ENCODE measurements at places on chromosomes 16 and 17. TPM values are rescaled to one million over a fixed set of nuclear protein-coding genes. Genes with fewer than 3 reads are reported as not detected.

- peak; percentile 88 for DNase-seq
These were observed 13.0 kb downstream of the SARM1 start for GRCh38 chr17:28384281-28385036.

GRCh38 chr17:82344175-82344907 lies 10.8 kb upstream of the SECTM1 start:
- no peak for DNase-seq

The C17orf50 gene
- not detected for total RNA-seq

The TMEM231 gene
- total RNA-seq = 14.5 TPM

The TEX2 gene
- total RNA-seq = 41.3 TPM

DNA sequence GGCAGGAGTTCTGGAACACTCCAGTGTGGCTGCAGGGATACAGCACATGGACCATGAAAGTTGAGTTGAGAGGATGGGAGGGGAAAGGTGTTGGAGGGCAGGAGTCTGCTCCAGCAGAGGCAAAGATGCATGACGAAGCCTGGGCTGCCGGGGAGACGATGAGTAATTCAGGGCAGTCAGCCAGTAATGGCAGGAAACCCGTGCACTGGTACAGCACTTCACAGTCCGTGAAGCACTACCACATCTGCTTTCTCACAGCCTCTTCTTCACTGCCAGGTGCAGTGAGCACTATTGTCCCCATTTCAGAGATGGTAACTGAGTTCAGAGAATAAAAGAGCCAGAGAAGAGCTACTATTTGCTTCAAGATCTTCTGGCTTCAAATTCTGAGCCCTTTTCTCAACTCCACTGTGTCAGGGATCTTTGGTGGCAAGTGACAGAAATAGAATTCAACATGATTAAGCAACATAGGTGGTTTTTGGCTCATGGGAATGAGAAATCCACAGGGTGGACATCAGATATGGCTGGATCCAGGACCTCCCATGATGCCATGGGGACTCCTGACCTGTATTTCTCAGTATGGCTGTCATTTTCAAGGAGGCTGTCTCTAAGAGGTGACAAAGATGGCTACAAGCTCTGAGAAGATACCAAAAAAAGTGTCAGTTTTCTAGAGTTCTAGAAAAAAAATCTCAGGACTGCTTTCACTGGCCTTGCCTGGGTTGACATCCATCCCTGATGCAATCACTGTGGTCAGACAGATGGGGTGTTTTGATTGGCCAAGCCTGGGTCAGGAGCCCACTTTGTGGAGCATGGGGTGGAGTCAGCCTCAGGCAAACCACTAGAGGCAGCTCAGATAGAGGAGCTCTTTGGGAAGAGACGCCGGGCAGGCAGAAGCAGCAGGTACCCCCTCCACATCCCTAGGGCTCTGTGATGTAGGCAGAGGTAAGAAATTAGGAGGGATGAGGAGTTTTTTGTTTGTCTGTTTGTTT lies 24.7 kb downstream of the IL21R start:
- DNase-seq = no peak

GRCh38 chr16:73530529-73530928 lies 482.6 kb upstream of the ZFHX3 start:
- DNase-seq = no peak

DNA sequence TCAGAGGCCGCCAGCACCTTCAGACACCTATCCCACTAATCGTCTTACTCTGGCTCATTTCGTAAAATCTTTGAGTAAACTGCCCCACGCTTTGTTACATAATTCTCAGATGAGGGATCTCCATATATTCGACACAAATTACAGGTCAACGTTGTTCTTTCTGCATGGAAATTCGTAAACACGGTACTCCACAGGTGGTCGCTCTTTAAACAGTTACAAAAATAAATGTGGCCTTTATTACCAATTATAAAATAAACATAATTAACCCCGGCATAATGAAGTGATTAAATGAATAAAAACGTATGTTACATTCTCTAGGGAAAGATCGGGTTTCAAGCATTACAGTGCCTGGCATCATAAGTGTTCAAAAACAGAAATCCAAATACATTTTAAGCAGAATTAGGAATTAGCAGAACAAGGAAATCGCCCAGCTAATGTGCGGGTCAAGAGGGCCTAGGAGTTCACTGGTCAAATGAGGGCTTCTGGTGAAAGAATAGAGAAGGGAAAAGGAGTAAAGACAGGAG lies 943 bp upstream of the PIP4K2B start:
- no peak for DNase-seq

- no peak for DNase-seq
These were observed 18.2 kb downstream of the SRP68 start for GRCh38 chr17:76054112-76054476.

The FOXF1 gene
- 31.2 TPM for total RNA-seq

DNA sequence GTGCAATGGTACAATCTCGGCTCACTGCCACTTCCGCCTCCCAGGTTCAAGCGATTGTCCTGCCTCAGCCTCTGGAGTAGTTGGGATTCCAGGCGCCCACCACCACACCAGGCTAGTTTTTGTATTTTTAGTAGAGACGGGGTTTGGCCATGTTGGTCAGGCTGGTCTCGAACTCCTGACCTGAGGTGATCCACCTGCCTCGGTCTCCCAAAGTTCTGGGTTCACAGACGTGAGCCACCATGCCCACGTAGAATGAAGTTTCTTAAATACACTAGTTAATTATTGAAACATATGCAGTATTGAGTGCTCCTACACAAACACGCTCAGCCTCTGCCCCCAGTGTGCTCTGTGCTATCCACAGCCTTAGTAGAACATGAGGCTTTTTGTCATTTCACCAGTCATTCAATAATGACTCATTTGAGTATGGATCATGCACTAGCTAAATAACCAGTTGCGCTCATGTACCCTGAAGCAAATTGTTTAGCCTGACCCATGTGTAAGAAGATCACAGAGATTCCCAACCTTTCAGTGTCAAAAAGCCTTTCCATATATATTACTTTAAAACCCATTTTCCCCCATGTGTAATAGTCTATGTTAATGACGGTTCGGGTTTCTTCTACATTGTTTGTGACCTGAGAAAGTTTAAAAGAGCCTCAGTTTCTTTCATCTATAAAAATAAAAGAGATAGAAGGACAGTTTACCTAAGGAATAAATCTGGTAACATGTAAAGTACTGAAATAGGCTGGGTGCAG lies 49.7 kb downstream of the TUBD1 start:
- peak; percentile 56 for DNase-seq

DNA sequence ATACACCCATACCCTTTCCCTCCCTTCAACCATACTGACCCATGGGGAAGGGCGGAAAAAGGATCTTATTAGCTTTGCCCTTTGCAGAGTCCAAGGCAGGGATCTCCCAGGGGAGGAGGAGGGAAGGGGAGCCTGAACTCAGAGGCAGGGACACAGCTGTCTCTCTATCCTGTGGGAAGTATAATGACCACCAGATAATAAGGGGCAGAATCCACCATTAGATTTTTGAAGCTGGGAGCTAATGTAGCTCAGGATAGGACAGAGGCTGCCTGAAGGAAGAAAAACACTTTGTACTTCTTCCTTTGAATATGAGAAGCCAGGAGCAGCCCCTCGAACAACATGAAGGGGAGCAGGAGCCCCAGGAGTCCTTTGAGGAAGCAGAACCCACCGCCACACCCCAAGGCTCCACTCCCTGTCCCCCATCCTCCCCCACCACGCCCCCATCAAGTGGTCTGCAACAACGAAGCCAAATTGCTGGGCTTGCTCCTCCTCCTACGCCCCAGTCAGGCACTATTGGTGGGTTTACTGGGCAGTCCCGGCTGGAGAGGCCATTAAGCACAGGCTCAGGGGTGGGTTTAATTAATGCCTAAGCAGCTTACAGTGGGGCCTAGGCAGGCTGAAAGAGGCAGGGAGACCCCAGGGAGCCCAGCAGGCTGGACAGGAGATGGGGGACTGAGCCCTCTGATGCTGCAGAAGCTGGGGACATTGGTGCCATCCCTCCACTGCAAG lies 5.3 kb downstream of the MPP2 start:
- no peak for DNase-seq

The TMC8 gene
- 33.8 TPM for total RNA-seq

DNA sequence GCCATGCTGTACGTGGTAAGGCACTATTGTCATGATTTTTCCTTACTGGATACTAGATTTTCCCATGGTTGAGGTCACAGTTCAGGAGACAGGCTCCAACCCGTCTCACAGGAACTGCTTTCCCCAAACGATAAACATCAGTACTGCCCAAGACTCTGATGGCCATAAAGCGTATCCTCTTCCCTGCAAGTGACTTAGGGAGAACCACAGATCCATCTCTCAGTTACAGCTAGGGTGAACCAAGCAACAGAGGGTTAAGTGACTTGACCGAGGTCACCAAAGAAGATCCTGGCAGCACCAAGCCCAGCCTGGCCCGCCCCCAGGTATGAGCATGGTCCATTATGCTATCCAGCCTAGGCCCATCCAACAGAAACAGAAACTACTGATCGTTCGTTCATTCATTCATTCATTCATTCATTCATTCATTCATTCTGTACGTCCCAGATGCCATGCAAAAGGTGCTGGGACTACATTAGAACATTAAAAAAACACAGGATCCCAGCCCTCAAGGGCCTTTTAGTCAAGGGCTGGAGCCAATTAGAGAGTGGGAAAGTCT lies 31.0 kb downstream of the MYH11 start:
- no peak for DNase-seq

DNA sequence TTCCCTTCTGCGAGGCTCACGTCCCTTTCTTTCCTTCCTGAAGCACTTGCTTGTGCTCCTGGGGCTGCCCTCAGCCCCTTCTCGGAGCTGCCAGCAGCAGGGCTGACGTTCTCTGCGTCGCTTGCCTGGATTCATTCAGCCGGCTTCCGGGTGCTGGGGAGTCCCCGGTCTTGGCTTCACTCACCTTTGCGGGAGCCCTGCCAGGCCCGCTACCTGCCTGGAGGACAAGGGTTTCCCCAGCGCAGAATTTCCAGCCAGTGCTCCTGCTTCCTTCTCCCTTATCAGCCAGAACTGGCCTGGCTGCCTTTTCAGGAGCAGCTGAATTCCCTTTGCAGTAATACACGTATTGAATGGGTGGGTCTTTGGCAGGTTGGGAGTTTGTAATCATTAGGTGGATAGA lies 22.1 kb upstream of the IL17C start:
- peak; percentile 91 for DNase-seq

The GALR2 gene
- total RNA-seq = not detected

DNA sequence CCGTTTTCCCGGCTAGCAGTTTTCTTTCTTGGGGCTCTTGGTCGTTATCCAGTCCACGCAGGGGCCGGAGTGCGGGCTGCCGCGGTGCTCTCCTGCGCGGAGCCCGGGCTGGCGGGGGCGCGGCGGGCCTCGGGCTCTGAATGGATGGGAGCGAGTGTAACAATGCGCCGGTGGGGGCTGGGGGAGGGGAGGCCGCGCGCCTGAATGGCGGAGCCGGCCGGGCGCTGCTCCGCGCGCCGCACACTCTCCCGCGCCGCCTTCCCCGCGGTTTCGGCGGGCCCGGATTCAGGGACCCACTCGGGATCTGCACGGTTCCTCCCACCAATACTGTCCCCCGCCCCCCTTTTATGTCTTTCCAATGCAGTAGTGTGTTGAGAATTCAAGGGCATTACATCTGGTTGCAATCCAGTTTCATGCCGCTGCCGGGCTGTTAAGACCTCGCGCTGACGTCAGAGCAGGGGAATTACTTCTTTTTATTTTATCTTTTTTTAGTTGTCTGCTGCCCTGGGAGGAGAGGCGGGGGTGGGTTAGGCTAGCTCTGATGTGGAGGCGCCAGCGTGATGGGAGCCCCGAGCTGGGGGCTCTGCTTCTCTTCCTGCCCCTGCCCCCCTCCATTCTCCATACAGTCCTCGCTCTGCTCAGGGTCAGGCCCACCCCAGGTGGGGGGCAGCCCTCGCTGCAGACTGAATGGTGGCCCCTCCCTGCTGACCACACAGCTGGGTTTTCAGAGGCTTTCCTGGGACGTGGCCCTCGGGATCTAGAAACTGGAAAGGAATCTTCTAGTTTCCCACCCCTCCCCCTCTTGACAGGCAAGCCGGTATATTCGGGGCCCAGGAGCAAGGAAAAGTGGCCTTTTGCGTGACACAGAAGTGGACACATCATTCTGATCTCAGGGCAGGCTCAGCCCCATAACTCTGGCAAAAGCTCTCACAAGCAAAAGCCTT lies 1.8 kb downstream of the RAI1 start:
- peak; percentile 84 for DNase-seq

- no peak for DNase-seq
These were observed 129 bp downstream of the IRX5 start for GRCh38 chr16:54930869-54931119.

GRCh38 chr16:90019543-90020259 lies 445 bp upstream of the DBNDD1 start:
- DNase-seq = peak; percentile 62

GRCh38 chr17:36761203-36761950 lies 160.0 kb downstream of the MRM1 start:
- no peak for DNase-seq

The ZFPM1 gene
- total RNA-seq = 5.6 TPM

- DNase-seq = no peak
These were observed 20.8 kb downstream of the ABHD15 start for GRCh38 chr17:29546085-29546484.

DNA sequence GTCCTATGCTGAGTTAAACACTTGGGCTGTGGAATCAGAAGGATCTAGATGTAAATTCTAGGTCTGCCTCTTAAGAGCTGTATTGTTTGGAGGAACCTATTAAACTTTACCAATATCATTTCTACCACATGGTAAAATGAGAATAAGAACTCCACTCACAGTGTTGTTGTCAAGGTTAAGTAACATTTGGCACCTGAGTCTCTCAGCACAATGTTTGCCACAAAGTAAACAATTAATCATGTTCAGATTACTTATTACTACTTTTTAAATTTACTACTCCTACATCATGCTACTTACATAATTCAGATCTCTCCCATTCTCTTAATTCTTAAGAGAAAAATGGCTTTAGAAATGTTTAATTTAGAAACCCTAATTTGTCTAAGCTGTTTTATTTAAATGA lies 305.9 kb downstream of the CA10 start:
- no peak for DNase-seq

GRCh38 chr16:49346459-49346858 lies 27.1 kb upstream of the C16orf78 start:
- DNase-seq = no peak

GRCh38 chr16:50735629-50736122 lies 6.2 kb upstream of the CYLD start:
- no peak for DNase-seq

The KRTAP16-1 gene
- total RNA-seq = not detected

The HBA2 gene
- 232 TPM for total RNA-seq

The EME2 gene
- 15.5 TPM for total RNA-seq

GRCh38 chr16:87203060-87203656 lies 114.0 kb downstream of the C16orf95 start:
- DNase-seq = peak; percentile 77

DNA sequence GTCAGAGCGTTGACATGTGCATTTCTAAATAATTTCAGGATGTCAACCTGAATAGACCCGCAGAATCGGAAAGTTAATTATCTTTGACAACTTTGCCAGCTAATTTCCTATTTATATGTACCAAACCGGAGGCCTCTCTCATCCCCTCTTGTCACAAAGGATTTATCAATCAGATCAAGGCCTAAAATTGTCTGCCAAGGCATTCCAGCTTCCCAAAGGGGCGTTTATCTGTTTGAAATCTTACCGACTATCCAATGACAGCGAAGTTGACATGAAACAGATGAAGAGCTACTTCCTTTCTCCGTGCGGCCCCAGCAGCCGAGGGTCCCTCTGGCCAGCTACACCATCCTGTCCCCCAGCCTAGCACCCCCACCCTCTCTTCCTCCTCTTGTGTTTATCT lies 223.7 kb upstream of the DYNLRB2 start:
- DNase-seq = no peak

The MYO15A gene
- 3.3 TPM for total RNA-seq
